ENCODE measurements at places on chromosomes 3 and 15. TPM values are rescaled to one million over a fixed set of nuclear protein-coding genes. Genes with fewer than 3 reads are reported as not detected.

The ZNF197 gene
- polyA plus RNA-seq: 8.1 TPM

- no peak for DNase-seq
These were observed 5.2 kb upstream of the SIN3A start for GRCh38 chr15:75456710-75457109.

The PPP1R14D gene
- polyA plus RNA-seq: not detected

GRCh38 chr3:188689101-188689574, 482.6 kb upstream of the TPRG1 start:
- DNase-seq: peak; percentile 72

The MYRIP gene
- polyA plus RNA-seq: 0.01 TPM

DNA sequence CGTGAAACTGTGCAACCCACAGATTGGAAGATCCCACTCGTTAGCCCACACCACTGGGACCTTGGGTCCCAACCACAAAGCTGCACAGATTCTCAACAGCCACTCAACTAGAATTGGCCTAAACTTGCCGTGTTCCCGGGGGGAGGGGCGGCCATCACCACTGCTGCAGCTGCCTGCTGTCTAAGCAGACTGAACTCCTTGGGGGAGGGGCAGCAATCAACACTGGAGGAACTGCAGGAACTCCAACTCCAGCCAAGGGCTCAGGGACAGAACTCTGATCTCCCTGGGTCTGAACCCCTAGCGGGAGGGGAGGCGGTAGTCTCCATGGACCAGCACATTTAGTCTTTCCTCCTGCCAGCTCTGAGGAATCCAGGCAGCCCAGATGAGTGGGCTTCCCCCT, 205.9 kb downstream of the RSL24D1 start:
- DNase-seq: no peak

GRCh38 chr15:92383519-92384324, 10.0 kb upstream of the ST8SIA2 start:
- DNase-seq: no peak

The NR2F2 gene
- polyA plus RNA-seq: 66.5 TPM

The HYAL1 gene
- polyA plus RNA-seq: 2.5 TPM

The CLDN11 gene
- polyA plus RNA-seq: 440 TPM

The KY gene
- polyA plus RNA-seq: 0.12 TPM

GRCh38 chr3:53170325-53171063, 9.5 kb downstream of the PRKCD start:
- DNase-seq: no peak

- no peak for DNase-seq
These were observed 145.9 kb upstream of the MBNL1 start for GRCh38 chr3:152122851-152123250.

The C3orf20 gene
- not detected for polyA plus RNA-seq

The SLC38A3 gene
- polyA plus RNA-seq: not detected

The CELF6 gene
- not detected for polyA plus RNA-seq

GRCh38 chr15:66040211-66040892, 171.1 kb downstream of the RAB11A start:
- no peak for DNase-seq

The SLC22A14 gene
- polyA plus RNA-seq: 0.05 TPM

- DNase-seq: no peak
These were observed 157.7 kb downstream of the NECTIN3 start for GRCh38 chr3:111229301-111229700.

The PRSS50 gene
- polyA plus RNA-seq: not detected

GRCh38 chr3:18044191-18044590, 301.8 kb upstream of the TBC1D5 start:
- no peak for DNase-seq

GRCh38 chr15:74723754-74724334, 1.5 kb downstream of the CYP1A1 start:
- peak; percentile 62 for DNase-seq

The AMT gene
- polyA plus RNA-seq: 2.7 TPM

DNA sequence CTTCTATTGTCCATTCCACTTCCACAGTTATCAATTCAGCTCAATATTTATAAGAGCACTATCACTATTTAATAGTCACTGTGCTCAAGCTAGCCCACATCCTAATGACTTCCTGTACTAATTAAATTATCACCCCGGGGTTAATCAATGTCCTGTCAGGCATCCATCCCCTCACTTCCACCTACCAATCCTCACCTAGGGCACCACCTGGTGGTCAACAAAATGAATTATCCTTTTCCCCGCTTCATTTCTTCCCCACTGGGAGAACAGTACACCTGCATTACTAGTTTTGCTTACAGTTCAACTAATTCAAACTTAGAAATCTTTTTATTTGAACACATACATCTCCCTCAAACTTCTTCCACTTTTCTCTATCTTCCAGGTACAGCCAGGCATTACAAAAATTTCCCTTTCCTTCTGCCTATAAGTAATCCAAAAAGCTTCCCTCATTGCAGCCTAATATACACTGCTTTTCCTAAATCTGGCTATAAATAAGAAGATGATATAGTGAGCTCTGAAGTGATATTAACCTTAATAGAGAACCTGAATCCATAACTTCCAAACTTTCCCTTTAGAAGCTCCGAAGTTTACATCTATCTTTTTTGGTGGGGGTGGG, 68.5 kb downstream of the TMCC1 start:
- DNase-seq: peak; percentile 61

GRCh38 chr3:100522125-100522524, 29.7 kb downstream of the TMEM45A start:
- DNase-seq: no peak

DNA sequence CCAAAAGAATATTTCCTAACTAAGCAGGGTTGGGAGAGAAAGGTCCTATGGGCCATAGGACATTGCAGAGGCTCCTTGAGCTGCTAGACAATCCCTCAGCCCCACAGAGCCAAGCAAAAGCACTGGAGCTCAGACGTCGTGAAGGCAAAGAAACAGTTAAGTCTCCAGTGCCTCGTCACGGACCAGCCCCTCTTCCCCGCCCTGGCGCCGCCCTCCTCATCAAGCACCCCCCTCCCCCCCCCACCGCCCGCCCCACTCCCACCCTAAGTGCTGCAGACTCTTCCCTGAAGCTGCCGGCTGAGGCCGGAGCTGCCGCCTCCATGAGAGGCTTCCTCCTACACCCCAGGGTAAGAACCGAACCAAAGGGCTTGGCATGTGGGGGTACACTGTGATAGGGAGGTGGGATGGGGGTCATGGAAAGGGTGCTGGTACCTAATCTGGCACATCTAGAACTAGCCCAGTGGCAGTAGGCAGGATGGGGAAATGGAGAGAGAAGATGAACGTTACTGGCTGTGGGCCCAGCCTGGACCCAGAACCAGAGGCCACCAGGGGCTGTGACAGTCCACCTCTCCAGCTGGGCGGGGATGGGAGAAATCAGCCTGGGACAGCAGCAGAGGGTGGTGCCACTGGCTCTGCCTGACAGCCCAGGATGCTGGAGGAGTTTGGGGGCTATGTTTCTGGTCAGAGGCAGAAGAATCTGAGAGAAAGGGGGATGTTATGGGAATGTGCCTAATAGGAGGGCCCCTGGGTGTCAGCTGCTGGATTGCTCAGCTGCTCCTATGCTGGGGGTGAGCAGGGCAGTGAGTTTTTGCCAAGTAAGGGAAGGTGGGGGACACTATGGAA, at the start of gene MAP1A:
MAP1A (plus strand) TSS at position 255 of the 843 bp plus-strand sequence. CDS start 3,866 bp downstream, outside the sequence.
- DNase-seq: peak; percentile 71

- DNase-seq: no peak
These were observed 34.7 kb downstream of the FOXP1 start for GRCh38 chr3:71548705-71549384.

GRCh38 chr3:78281381-78281780, 1241.5 kb downstream of the ROBO2 start:
- no peak for DNase-seq

The DOCK3 gene
- 0.07 TPM for polyA plus RNA-seq

The HMG20A gene
- polyA plus RNA-seq: 33.3 TPM

The ITIH1 gene
- polyA plus RNA-seq: not detected

Data from fibroblast of lung (primary cell).